ENCODE measurements at places on chromosomes 16 and 17.

- DNase-seq: peak; percentile 50
These were observed 48.5 kb upstream of the ZCCHC14 start for GRCh38 chr16:87541147-87541871.

DNA sequence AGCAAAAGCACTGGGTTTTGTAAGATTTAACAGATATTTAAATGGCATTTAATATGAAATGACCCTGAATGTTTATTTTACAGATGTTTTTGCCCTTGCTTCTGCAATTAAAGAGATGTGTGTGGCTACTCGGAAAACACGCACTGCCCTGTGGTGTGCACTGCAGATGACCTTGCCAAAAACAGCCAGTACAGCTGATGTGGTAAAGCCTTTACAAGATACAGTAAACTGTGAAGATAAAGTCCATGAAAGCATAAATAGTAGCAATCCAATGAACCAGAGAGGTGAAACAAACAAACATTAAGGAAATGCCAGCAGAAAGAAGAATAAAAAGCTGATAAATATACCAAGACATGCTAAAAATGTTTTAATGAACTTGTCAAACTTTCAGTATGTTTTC lies 15.7 kb downstream of the CCDC43 start:
- no peak for DNase-seq

GRCh38 chr16:54344646-54345630 lies 58.4 kb upstream of the IRX3 start:
- DNase-seq: no peak

DNA sequence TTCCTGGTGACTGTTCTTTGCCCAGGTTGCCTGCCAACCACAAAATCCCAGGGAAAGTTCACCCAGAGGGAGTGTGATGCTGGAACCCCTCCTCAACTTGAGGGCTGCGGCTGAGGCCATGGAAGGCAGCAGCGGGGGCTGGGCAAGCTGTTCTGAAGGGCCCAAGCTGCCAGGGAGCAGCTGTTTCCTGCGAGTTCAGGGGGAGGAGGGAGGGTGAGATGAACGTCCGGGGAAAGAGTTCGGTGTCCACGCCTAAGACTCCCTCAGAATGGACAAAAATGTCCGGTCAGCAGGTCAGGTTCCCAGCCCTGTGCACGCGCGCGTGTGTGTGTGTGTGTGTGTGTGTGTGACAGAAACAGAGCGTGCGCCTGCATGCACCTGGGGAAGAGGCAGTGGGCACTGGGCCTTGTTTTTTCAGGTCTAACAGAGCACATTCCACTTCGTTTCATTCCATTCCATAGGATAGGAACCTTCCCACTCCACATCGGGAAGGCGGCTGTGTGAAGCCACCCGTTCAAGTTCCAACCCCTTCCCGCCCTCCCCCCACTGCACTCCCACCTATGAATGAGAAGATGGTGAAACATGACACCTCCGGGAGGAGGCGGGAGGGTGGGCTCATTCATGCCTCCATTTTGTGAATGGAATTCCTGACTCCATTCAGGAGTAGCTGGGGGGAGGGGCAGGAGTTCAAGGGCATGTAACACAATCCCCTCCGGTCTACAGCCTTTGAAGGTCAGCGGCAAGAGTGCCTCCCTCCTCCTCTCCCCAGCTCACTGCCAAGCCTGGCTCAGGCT lies 15.7 kb downstream of the ETV4 start:
- DNase-seq: peak; percentile 92

- no peak for DNase-seq
These were observed 92.3 kb downstream of the SPAG9 start for GRCh38 chr17:51028176-51028863.

DNA sequence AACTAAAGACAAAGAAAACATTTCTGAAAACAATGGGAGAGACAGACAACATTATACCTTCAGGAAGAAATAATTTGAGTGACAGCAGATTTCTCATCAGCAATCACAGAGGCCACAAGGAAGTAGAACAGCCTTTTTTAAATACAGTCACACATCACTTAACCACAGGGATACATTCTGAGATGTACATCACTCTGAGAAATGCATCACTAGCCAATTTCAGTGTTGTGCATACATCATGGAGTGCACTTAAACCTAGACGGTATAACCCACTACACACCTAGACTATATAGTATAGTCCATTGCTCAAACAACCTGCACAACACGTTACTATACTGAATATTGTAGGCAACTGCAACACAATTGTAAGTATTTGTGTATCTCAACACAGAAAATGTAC lies 24.9 kb upstream of the ALOX12 start:
- no peak for DNase-seq

GRCh38 chr17:38315497-38315896 lies 18.5 kb downstream of the MRPL45 start:
- DNase-seq: no peak

GRCh38 chr16:11487289-11487688 lies 99.4 kb downstream of the LITAF start:
- DNase-seq: no peak

DNA sequence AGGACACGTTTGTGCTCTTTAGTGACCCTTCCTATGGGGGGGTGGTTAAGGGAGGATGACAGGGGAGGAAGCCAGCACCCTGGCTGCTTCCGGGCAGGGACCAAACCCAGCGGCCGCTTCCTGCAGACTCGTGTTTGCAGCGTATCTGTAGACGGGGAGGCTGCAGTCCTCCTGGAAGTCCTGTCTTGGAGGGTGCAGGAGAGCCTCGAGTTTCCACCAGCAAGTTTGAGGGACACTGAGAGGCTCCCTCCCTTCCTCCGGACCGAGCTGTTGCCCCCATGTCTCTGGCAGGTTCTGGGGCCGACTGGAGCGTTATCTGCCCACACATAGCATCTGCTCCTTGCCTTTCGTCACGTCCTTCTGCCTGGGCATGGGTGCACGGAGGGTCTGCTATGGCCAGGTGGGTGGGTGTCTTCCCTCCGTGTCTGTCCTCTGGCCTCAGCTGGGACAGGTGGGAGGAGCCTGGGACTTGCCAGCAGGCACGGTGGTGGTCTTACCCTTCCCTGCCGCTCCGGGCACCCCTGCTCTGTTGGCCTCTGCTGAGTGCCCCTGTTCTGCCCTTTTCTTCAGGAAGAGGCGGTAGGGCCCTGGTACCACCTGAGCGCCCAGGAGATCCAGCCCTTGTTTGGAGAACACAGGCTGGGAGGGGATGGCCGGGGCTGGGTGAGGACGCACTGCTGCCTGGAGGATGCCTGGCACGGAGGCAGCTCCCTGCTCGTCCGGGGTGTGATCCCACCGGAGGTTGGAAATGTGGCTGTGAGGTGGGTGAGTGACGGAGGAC lies 8.8 kb downstream of the ENGASE start:
- no peak for DNase-seq

- DNase-seq: no peak
These were observed 219.7 kb upstream of the SDK2 start for GRCh38 chr17:73863761-73864535.

- DNase-seq: no peak
These were observed 49.0 kb downstream of the CHD9 start for GRCh38 chr16:53103811-53104210.

DNA sequence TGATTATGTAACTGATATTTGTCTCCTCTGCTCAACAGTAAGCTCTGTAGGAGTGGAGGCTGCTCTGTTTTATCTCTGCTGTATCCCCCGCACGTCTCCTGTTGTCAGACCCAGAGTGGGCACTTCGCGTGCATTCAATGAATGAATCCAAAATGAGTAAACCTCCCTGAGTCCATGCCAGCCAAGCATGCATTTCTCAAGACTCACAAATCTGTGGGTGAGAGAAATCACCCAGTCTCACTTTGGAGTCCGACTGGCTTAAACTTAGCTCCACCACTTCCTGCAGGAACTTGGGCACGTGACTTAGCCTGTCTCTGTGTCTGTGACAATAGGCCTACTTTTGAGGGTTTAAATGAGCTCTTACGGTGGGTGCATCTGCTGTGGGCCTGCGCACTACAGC lies 3.7 kb downstream of the PNPO start:
- DNase-seq: no peak

DNA sequence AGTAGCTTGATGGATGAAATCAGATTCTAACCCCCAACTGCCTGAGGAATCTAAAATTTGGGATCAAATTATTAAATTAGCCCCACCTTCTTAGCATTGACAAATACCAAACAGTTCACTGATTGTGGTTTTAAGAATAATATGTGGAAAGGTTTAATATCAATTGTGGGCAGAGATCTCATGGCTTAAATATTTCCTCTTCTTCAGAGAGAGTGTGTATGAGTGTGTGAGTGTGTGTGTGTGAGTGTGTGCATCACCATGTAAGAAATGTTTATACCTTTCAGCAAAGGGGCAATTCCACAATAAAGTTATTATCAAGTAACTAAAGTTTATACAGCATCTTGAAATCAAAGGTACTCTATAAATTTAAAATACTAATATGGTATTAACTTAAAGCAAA lies 3.2 kb downstream of the SMURF2 start:
- DNase-seq: no peak

DNA sequence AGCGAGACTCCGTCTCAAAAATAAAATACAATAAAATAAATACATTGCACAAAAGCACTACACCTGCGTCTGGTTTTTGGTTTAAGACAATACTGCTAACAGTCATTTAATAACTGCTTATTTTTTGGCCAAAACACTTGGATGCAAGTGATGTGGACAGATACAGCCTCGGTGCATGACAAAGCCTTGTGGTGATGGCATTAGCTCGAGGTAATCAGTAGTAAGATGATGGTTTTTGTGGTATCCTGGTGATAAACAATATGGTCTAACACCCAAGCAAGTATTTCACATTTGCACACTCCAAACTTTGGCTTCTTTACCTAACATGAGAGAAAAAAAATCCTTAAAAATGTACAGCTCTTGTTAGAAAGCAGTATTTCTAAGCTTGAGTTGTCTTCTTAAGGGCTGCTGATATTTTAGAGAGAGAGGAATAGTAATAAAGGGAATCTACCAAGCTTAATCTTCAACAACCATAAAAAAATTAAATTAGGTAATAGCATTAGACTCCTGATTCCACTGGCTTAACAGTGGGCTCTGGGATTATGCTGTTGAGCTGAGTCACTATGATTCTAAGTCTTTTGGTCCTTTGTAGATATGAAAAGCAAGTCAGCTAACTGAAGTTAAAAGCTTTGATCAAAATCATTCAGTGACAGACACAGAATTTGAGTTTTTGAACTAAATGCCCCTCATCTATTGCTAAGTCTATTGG lies 111.1 kb downstream of the VPS53 start:
- no peak for DNase-seq

DNA sequence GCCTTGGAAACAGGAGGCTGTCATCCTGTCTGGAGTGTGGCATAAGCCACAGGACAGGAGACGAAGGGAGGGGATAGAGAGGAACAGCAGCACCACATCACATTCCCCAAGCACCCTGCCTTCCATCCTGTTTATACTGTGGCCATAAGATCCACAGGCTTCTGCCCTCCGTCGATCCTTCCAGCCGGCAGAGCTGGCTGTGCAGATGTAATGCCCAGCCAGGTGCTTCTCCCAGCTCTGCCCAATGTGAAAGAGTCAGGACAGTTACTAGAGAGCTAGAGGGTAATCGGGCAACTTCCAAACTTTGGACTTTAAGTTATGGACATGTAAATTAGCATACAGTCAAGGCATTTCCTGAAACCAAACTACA lies 368.4 kb downstream of the SOX9 start:
- no peak for DNase-seq

GRCh38 chr17:57113011-57113410 lies 28.0 kb downstream of the AKAP1 start:
- DNase-seq: no peak

DNA sequence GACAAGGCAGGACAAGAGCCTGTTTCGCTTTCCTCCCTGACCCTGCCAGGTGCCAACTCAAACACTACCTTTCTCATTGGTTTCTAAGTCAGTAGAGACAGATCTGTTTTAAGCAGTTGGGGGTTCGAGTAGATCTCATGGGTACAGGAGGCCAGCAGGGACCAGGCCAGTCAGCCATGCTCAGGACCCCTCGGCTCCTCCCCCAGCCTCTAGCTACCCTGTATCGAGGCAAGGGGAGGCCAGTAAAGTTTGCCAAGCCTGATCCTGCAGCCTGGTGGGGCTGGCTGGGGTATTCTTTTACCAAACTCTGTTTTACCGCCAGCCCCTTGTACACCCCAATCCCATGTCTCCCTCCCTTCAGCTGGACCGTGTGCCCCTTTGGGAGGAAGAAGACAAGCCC lies 26.6 kb downstream of the OR1D5 start:
- DNase-seq: no peak

DNA sequence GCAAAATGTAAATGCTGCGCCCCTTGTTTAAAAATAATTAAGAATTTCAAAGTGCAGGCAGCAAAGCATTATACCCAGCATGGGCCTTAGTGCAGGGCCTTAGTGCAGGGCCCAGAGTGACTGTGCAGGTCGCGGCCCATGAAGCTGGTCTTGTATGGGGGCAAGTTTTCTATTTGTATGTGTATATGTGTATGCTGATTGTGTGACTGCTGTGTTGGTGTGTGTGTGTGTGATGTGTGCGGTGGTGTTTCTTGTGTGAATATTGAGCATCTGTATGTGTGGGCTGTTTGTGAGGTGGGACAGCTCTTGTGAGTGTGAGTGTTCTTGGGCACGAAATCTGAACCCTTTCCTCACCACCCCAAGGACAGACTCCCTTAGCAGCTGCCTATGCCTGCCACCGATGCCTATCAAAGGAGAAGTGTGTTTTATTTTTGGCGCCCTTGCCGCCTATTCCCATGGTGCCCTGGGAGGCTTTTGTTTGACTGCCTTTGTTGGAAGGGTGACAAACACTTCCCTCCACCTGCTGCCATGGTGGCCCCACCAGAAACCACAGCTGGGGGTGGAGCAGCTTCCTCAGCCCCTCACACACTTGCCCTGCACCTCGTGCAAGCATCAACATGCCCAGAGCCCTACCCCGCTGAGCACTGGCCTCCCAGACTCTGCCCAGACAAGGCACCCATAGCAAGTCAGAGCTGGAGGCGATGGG lies 18.0 kb downstream of the CCR7 start:
- DNase-seq: no peak

DNA sequence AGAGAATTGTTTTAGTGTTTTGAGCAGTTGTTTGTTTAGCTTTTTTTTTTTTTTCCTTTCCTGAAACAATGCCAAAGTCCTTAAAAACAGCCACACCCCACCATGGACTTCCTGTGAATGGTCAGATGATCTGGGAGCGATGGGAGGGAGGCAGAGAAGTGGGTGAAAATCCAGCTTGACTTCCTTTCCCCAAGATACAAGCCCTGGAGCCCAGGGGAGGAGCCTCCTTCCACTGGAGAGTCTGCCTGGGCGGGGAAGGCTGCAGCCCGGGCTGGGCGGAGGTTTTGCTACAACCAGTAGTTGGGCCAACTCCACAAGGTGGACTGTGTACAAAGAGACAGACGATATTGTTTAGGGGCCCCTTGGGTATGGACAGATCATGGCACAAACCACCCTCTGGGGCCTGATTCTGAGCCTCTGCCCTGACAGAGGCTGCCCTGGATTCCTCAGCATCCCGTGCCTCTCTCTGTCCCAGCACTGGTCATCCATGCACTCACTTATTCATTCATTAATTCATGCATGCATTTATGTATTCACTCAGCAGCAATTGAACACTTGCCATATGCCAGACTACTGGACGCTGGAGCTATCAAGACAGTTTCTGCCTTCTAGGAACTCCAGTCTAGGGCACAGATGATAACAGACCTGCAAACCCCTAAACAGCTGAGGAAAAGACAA lies 29.8 kb downstream of the WSB1 start:
- DNase-seq: no peak

All from NCI-H524 (cell line).